Stimulated activated CD4-positive, alpha-beta T cell treated with anti-CD3 and anti-CD28 coated beads, Interleukin-15, amount 100 ng/mL, for 1 hour (primary cell): ENCODE measurements at places on chromosomes 6 and 20.

GRCh38 chr6:228881-229651 is 63.2 kb upstream of the DUSP22 start:
- DNase-seq: no peak

- DNase-seq: no peak
Measured at GRCh38 chr6:106490030-106490429, 129.5 kb downstream of the CRYBG1 start.

GRCh38 chr6:46186583-46186982 is 15.8 kb upstream of the ENPP5 start:
- DNase-seq: no peak

DNA sequence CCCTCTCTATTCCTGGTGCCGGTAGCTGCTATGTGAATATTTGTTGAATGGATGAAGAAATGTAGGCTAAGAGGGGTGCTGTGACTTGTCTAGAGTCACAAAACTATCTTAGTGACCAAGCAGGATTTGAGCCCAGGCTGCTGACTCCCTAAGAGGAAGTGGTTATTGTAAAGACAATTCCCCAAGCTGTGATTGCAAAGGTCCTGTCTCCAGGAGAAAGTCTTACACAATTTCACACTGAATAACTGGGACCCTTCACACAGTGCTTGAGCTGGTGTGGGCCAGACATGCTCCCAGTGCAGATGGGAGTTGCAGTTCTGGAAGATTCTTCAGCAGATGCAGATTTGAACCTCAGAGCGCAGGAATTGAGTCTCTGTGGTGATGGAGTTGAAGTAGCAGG is 38.1 kb downstream of the IYD start:
- no peak for DNase-seq

GRCh38 chr6:7000825-7001777 is 106.7 kb upstream of the RREB1 start:
- no peak for DNase-seq

GRCh38 chr6:1616701-1617463 is 7.2 kb downstream of the FOXC1 start:
- DNase-seq: no peak

- DNase-seq: no peak
Measured at GRCh38 chr6:56399672-56400263, 152.4 kb upstream of the COL21A1 start.

GRCh38 chr20:32139947-32140346 is 30.4 kb downstream of the TM9SF4 start:
- DNase-seq: no peak

DNA sequence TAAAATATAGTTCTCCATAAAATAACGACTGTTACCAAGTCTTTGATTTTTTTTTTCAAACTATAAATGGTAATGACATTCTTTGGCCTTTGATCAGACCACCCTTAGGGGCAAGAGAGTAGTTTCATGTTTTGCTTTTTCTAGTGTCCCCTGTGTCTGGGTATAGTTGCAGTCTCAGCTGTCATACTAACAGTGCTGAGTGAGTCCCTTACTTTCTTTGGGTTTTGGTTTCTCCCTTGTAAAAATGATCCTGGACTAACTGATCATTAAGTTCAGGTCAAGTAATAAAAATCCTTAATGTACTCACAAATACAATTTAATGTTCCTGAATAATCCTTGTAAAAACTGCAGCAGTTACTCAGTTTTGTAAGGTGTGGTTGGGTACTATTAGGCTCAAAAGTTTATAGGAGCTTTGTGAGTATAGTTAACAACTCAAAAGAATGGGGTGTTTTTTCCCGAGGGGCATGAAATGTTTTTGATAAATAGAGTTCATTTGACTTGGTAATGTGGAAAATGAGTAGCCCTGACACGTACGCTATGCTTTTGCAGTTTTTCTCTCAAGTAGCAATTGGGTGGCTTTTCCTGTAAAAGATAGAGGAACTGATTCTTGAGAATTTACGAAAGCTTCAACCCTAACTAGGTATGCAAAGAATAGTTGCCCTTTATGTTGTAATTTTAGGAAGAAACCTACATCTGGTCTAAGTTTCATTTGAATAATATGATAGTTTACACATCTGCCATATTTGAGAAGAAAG is 6.2 kb downstream of the PTPN1 start:
- DNase-seq: no peak

DNA sequence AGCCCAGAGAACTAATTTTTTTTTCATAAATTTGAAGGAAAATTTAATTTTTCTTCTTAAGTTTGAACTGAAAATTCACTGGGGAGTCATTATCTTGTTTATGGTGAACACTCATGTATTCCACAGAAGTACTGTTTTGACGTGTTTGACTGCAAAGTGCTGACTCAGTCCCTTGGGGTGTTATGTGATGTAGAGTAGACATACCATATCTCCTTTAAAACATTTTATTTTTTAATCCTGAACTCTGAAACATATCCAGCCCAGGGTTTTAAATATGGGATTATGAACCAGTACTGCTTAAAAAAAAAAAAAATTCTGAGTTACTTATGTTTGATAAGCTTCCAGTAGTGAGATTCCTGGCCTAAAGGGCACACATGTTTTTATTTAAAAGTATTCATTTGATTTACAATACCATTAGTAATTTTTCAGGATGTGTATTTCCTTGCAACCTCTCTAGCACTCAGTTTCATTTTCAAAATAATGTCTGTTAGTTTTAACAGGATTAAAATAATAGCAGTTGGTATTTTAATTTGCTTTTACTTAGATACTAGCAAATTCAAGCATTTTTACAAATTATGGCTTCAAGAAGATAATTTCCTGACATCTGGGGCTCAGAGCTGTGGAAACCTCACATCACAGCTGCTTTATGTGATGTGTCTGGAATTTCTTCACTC is 81.7 kb upstream of the PDE10A start:
- no peak for DNase-seq

GRCh38 chr6:70524721-70525286 is 41.9 kb upstream of the SDHAF4 start:
- DNase-seq: no peak

GRCh38 chr6:87754828-87755227 is 52.8 kb upstream of the AKIRIN2 start:
- DNase-seq: no peak

DNA sequence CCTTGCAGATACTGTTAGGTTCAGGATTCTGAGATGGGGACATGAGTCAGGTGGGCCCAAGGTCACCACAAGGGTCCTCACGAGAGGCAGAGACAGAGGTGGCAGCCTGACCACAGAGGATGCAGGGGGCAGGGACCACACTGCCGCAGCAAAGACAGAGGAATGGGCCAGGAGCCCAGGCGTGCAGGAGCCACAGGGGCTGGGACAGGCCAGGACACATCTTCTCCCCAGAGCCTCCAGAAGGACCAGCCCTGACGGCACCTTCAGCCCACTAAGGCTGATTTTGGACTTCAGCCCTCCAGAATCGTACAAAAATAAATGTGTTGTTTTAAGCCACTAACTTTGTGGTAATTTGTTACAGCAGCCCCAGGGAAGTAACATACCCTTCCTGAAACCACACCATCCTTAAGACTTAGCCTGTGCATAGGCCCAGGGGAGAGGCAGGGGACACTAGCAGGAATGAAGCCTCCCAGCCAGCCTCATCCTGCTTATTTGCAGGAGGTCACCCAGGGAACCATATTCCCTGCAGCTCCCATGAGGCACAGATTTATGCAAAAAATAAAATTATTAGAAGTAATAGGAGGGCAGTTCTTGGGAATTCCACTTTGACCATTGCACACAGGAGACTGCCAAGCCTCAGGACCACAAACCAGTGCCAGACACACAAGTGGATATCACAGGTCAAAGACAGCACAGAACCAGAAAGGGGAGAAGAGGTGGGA is 119.3 kb upstream of the CST7 start:
- no peak for DNase-seq

GRCh38 chr6:25122622-25123237 is 156.4 kb upstream of the CARMIL1 start:
- DNase-seq: no peak

GRCh38 chr6:336159-337114 is 44.1 kb downstream of the DUSP22 start:
- no peak for DNase-seq

- no peak for DNase-seq
Measured at GRCh38 chr20:32416206-32416605, 58.1 kb downstream of the ASXL1 start.

DNA sequence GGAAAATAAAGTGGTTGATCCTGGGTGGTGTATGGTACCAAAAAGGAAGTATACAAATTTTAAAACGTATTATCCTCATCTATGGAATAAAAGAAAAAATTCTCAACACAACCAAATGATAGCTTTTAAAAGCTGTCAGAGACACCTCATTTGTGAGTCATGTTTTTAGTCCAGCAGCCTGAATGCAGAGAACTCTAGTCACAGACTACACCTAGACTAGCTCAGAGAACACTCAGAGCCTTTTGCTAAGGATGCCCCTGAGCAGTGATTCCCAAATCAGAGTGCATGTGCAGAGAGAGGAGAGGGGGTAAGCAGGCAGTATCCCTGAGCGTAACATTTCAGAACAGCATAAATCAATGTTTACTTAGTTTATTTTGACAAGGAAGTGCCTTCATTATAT is 809.3 kb downstream of the HACE1 start:
- DNase-seq: no peak

DNA sequence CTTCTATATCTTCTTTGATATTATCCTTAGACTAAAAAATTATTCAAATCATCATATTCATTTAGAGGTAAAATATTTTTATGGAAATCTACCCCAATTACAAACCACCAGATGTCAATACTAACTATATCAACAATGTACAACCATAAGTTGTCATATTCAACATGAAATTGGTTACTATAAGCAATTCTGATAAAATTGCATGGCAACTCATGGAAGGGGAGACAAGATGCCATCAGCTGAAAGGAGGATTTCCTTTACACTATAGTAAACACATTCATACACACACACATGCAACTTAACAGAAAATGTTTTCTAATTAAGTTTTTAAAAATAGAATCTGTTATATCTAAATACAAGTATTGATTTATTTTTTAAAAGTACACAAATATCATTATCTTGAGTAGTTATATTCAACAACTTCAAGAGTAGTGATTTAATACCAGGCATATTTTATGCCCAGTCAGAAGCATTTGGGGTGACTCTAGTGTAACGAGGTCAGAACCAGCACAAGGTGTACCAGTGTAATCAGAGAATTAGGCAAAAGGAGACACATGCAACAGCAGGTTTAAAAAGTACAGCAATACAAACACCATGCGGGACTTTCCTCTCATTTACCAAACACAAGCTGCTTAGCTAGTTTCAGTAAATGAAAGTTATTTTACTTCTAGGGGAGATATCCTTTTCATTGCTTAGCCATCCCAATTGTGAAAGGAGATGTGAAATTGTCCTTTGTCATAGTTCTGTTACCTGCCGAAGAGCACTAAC is 1.0 kb downstream of the FILIP1 start:
- DNase-seq: no peak

- no peak for DNase-seq
Measured at GRCh38 chr6:76752841-76753240, 680.4 kb upstream of the IMPG1 start.

- no peak for DNase-seq
Measured at GRCh38 chr20:46809706-46810360, 84.8 kb upstream of the EYA2 start.

DNA sequence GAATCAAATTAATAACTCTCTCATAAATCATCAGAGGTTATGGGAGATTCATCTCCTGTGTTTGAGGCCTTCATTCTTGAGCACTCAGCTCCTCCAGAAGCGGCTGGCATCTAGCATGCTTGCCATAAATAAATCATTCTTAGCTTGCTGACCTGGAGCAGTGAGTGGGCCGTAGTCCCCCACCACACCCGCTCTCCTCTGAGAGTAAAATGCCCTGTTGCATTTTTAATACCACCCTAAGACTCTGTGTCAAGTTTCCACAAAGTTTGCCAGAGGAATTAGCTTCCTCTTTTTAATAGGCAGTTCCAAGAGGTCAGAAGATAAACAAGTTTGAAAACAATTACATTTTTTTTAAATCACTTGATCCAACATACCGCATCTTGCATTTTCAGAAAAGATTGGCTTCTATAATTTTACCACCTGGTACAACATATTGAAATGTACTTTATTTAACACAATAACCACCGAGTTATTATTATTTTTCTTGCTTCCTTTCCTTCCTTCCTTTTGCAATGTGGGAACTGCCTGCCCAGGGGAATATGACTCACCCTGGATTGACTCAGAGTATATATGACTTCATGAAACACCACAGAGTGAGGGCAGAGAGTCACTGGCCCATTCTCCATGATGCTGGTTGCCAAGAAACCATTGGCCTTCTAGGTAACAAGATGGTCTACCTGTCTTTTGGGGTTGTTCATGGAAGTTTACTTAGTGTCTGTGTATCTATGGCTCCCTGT is 29.4 kb upstream of the CLIC5 start:
- no peak for DNase-seq

- no peak for DNase-seq
Measured at GRCh38 chr6:25660512-25660911, 8.5 kb downstream of the SCGN start.

DNA sequence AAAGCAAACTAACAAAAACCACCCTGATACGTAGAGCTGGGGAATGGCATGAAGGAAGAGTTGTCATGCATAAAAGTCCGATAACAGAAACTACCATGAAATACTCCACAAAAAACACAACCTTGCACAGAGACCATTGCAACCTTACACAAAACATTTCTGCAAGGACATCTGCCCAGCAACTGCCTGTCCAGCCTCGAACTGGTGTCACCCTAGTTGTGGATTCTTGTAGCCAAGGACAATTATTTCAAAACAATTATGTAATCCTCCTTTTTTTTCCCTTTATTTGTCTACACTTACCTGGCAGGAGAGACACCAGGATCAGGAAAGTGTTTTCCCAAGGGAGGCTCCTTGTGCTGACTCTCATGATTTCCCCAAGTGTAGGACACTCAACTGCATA is 232.5 kb upstream of the SYNDIG1 start:
- no peak for DNase-seq

DNA sequence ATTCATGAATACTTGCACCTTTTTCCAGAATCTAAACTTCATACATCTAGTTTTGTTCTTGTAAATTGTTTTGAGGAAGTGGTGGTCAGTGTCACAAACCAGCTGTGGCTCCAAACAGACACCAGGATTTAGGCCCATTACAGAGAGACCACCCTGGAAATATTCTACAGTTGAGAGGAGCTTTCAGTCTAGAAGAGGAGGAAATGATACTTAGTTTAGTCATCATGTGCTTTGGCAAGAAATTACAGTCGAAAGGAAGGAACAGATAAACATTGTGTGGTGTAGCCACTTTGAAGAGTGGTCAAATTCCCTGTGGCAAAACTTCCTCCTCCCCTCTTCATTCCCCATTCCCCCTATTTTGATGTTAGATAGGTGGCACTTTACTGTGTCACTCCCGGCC is 15.7 kb downstream of the DCBLD1 start:
- no peak for DNase-seq

GRCh38 chr6:10999994-11000393 is 44.1 kb downstream of the ELOVL2 start:
- DNase-seq: no peak

DNA sequence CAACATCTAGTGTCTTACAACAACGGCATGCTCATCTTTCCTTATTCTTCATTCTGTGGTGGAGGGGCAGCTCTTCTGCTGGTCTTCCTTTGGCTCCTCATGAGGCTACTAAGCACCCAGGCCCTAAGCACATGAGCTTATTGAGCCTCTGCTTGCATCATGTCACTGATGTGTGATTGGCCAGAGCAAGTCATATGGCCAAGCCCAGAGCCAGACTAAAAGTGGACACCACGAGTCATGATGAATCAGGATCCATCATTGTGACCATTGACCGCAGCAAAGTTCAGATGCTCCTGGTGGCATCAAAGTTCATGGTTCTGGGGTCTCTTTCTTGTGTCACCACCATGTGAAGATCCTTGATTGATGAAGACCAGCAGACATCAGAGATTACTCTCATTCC is 192.0 kb upstream of the FOXA2 start:
- DNase-seq: no peak
